ENCODE measurements at places on chromosomes 13 and 19. TPM values are rescaled to one million over a fixed set of nuclear protein-coding genes. Genes with fewer than 3 reads are reported as not detected.

Gene NCR1
- 0.30 TPM for polyA plus RNA-seq

Gene SLC25A41
- 0.67 TPM for polyA plus RNA-seq

Gene CAPN12
- 10.0 TPM for polyA plus RNA-seq

Gene MBD3L2
- polyA plus RNA-seq, result not detected

Gene ADM5
- 2.1 TPM for polyA plus RNA-seq
